ENCODE measurements at places on chromosomes 1 and 21.

GRCh38 chr1:244451539-244451950, at the start of gene ADSS2:
Gene ADSS2, minus strand, starts transcription at chr1:244451909. Its CDS starts 92 bp downstream, at chr1:244451817.
- no peak for DNase-seq

DNA sequence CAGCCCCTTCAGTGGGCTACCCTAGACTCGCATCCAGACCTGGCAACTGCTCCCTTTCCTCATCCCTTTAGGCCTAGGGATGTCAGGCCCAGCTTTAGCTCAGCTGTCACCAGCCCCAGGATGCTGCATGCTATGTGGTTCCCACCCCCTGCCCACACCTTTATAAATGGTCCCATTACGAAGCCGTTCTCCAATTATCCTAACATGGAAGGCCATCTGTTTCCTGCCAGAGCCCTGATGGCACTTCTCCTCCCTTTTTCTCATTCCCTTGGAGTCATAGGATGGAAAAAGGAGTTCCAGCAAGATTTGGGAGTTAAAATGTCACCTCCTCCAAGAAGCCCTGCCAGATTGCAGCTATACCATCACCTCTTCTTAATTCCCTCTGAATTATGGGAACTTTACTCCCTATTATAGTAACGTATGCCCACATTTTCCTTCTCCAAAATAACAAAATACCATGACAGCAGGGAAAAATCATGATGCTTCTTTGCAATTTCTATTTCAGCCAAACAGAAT, 205.0 kb upstream of the GRIK3 start:
- DNase-seq: no peak

DNA sequence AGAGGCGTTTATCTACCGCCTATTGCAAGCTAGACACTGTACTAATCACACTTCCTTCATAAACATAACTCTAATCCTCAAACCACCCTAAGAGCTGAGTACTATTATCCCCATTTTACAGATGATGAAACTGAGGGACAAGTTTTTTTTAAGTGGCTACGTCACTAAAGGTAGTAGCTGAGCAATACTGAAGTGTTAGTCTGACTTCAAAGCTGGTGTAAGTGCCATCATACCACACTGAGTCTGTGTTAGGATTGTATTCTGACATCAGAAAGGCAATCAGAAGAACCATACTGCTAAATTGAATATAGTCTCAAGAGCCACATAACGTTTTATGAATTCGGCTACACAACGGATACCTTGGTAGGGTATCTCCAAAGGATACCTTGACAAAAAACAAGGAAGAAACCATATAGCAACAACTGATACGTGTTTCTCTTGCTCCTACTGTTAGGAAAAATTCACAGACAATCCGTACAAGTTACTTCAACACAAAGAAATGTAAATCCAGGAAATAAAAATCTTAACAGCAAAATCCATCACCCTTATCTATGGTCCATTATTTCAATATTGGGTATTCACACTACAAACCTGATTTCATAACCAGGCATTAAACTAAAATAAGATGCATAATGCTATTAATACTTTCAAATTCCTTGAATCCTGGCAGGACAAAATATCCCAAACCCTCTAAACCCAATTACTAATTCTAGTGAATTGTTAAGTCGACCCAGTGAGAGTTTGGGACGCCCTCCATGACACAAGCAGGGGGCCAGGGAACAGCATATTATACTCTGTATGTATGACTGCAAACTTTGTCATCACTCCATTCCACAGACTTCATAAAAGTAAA, 1.6 kb downstream of the TP53BP2 start:
- no peak for DNase-seq

DNA sequence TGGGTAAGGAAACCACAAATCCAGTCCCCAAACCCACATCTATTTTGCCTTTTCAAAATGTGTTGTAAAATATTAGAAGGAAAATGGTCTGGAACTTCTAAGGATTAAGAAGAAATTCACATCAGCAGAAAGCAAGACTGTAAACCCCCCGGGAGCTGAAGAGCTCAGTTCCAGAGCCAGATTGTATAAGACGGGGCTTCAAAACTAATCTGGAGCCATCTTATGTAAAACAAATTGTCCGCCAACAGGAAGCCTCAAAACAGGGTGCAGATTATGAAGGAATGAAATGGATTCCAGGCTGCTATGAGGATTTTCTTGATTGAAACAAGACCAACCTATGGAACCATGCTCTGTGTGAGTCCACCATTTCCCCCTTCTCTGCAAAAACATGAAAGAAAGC, 25.1 kb upstream of the HUNK start:
- DNase-seq: no peak

- DNase-seq: peak; percentile 11
Observed at GRCh38 chr1:112850034-112850757, 105.8 kb downstream of the SLC16A1 start.

DNA sequence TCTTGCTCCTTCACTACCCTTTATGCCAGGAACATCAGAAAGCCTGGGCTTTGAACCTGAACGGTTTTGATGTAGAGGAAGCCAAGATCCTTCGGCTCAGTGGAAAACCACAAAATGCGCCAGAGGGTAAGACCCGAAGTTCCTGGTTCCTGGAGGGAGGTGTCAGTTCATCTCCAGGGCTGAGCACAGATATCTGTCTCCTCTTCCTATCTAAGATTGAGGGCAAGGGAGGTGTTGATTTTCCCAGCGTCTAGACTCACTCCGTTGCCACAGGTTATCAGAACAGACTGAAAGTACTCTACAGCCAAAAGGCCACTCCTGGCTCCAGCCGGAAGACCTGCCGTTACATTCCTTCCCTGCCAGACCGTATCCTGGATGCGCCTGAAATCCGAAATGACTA, 915 bp downstream of the CDC20 start:
- no peak for DNase-seq

DNA sequence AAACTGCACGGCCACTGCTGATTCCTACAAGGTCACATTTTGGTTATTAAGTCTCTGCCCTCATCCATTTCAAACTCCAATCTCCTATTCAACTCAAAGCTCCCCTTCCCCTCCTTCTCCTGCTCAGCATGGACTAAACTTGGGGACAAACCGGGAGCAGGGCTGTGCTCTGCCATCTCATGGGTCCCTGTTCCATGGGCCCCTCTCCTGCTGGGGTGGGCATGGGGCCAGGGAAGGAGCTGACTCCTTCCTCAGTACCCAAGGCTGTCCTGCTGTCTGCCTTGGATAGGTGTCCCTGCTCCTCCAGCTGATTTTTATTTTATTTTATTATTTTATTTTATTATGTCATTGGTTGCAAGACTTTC, 27.1 kb downstream of the TNNT2 start:
- no peak for DNase-seq

- DNase-seq: peak; percentile 71
Observed at GRCh38 chr1:32881871-32882850, 4.1 kb upstream of the HPCA start.

GRCh38 chr1:156356875-156357534, 12.0 kb upstream of the RHBG start:
- DNase-seq: peak; percentile 59

- DNase-seq: peak; percentile 11
Observed at GRCh38 chr1:107277022-107277421, 136.2 kb downstream of the NTNG1 start.

DNA sequence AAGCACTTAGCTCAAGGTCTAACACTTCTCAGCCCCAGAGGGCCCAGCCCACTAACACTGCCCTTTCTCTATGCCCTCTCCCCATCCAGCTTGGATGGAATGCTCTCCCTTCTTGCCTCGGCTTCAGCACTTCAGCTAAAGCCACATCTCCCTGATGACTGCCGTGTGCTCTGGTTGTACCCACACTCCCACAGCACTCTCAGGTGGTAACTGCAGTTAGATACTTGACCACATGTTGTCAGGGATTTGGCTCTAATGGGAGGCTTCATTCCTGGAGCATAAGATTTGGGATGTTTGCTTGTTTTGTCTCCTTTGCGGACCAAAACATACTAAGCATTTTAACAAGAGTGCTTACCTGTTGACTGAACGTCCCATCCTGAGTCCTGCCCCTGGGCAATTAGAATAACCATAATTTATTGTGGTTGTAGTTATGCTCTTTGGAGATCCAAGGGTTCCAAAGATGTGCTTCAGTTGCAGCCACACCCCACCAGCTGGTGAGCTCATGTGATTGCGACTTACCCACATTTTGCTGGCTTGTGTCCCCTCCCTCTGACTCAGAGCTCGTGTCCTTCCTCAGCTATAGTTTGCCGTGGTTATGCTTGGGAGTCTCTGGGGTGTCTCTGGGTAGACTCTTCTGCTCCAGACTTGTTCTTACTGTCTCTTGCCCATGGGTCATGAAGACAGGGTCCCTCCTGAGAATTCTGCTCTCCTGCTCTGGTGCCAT, 7.7 kb upstream of the SLC26A9 start:
- peak; percentile 74 for DNase-seq

DNA sequence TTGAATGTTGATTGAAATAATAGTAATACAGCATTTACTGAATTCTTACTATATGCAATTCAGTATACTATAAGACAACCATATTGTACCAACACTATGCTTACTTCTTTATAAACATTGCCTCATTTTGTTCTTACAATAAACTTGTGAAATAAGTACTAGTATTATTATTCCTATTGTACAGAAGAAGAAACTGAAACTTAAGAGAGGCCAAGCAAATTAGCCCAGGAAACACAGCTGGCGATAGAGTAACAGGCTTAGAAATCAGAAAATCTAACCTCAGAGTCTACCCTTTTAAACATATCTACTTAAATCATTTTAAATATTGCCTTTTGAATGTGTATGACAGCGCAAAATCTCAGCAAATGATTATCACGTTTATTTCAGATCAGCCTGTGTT, 41.7 kb downstream of the FASLG start:
- DNase-seq: no peak

DNA sequence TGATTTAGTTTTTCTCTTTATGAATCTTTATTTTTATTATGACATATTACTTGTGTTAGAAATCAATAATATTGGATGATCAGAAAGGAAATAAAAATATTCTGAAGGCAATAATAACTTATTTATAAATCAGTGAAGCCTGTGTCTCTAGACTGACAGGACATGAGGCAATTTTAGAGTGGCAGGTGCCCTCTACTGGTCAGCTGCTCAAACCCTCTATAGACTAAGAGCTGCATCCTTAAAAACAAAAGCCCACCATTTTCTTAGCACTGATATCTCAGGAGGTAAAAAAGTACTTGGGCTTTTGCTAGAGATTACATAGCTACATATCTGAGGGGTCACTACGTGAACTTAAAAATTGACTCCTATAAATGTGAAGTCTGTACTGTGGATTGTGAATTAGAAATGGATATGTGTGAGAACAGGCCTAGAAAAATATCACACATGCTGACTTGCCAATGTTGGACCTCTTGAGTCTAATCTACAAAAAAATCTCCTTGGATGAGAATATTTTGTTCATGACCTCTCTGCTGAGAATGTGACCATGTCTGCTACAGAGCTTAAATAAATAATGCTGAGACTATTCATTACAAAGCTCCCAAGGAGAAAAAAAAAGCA, 597.9 kb upstream of the ADAMTS5 start:
- DNase-seq: peak; percentile 55

- DNase-seq: peak; percentile 33
Observed at GRCh38 chr1:31977385-31978131, 36.1 kb upstream of the KHDRBS1 start.

DNA sequence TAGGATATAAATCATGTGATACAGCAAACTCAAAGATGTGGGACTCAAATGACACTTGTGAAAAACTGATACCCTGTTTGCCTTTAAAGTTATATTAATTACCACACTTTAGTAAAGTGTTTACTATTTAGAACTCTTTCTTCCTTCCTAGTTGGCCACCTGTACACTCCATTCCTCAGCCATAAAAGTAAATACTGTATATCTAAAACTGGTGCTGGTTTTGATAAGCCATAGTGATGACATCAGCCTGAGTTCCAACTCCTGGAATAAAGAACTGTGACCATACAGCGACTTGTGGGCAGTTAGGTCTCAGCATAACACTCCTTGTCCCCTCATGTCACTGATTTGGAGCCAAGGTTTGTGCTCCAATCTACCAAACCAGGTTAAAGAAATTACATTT, 2.8 kb downstream of the PTGER3 start:
- DNase-seq: no peak

DNA sequence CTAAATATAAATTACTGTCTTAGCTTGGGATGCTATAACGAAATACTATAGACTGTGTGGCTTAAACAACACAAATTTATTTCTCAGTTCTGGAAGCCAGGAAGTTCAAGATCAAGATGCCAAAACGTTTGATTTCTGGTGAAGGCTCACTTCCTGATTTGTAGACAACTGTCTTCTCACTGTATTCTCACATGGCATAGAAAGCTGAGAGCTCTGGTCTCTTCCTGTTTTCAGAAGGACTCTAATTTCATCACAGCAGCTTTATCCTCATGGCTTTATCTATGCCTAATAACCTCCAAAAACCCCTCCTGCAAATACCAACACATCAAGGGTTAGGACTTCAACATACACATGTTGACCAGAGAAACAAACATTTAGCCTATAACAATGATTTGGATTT, 1795.5 kb downstream of the MRPL39 start:
- DNase-seq: no peak

GRCh38 chr1:35860696-35861095, 22.3 kb upstream of the AGO1 start:
- DNase-seq: no peak

- no peak for DNase-seq
Observed at GRCh38 chr1:8460784-8461183, 142.9 kb downstream of the SLC45A1 start.

DNA sequence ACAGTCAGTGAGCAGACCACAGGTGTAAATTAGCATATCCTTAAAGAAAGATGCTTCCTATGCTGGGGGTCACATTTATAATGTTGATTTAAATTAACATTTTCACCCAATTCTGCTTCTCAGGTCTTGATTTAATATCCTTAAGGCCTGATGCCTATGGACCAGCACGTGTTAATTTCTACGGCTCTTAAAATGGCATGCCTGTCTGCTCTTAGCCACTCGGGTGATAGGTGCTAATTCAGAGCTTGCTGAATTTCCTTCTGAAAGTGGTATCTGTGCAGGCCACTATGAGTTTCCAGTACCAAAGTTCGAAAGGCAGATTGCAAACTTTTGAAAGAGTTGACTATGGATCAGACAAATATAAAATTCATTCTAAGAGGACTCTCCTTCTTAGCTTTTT, 487.4 kb upstream of the ADGRL2 start:
- DNase-seq: no peak

DNA sequence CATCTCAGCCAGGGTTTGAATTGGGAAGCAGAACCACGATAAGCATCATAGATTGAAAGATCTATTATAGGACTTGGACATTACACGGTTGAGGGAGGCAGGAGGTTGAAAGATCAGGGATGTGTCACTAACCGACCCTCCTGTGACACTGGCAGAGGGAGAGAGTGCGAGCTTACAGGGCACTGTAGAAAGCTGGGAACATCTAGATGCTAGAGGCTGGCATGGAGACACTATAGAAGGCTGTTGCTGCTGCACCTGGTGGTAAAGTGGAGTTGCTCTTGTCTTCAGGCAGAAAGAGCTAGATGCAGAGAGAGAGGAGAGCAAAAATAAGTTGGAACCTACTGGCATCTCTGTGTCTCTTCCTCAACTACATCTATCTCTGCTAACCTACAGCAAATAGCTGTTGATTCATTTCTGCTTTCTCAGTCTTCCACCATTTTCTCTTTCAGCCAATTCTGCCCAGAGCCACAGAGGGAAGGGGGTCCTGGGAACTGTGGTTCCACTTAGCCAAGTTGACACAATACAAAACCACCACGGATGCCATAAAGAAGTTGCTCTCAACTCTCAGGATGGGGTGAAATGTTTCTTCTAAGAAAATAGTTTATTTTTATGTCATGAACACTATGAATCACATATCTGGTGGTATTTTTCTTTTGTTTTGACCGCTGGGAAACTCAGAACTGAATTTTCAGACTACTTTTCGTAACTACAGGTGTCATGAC, 155.9 kb downstream of the ZNF281 start:
- no peak for DNase-seq

GRCh38 chr1:153364766-153365666, 7.4 kb downstream of the S100A9 start:
- DNase-seq: no peak

GRCh38 chr1:169044296-169044695, 62.2 kb upstream of the ATP1B1 start:
- DNase-seq: no peak
